ENCODE measurements at places on chromosomes 2 and 18. TPM values are rescaled to one million over a fixed set of nuclear protein-coding genes. Genes with fewer than 3 reads are reported as not detected.
A peak's percentile ranks its signal among the peaks of the same experiment; 100 is the strongest.

CDH7 gene
- 2.5 TPM for total RNA-seq

ALPG gene
- 0.24 TPM for total RNA-seq

TTC31 gene
- total RNA-seq, result 10.3 TPM

BCL11A gene
- total RNA-seq, result 27.9 TPM

NLRC4 gene
- 2.6 TPM for total RNA-seq

UGT1A10 gene
- 0.09 TPM for total RNA-seq

GRCh38 chr18:79819968-79820351 is 22.2 kb downstream of the KCNG2 start:
- DNase-seq, result no peak

DNA sequence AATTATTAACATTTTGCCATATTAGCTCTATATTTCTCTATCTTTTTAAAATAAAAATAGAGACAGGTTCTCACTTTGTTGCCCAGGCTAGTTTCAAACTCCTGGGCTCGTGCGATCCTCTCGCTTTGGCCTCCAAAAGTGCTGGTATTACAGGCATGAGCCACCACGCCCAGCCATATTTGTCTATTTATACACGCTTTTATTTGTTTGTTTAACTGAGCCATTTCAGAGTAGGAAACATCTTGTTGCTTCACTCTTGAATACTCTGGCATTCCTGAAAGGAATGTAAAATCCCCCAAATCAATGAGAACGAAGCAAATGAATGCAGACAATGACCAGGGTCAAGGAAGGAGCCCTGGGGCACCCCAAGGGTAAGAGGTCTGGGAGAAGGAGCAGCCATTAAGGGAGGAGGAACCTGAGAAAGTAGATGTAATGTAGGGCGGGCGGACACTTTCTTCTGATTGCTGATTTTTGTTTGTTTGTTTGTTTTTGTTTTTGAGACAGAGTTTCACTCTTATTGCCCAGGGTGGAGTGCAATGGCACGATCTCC is 31.7 kb upstream of the RAB1A start:
- DNase-seq, result no peak

DNA sequence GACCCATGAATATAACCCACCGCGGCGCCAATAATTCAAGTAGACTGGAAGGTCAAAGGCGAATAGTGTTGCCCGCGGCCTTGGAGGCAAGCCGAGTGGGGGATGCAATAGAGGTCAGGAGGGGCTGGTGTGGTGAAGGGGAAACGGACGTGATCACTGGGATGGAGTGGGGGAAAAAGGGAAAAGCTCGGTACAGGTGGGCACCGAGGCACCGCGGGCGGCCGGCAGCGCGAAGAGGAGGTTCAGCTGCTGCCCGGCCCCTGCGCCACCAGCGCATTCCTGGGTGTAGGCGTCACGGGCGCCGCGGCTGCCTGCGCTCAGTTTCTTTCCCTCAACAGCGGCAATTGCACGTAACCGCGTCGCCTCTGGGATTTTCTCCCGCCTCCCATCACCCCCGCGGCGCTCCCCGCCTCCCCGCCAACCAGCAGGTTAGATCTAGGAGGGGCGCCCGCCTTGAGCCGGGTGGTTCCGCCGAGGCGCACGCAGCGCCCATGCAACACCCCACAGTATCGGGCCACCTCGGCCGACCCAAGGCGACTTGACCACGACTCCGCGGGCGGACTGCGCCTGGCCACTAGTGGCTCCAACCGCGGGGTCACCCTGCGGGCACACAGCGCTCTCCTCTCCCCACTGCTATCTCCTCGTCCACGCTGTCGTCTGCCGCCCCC is 1.5 kb downstream of the RND3 start:
- DNase-seq, result no peak

- no peak for DNase-seq
These were observed 55.0 kb upstream of the SERPINB2 start for GRCh38 chr18:63832470-63832869.

DNA sequence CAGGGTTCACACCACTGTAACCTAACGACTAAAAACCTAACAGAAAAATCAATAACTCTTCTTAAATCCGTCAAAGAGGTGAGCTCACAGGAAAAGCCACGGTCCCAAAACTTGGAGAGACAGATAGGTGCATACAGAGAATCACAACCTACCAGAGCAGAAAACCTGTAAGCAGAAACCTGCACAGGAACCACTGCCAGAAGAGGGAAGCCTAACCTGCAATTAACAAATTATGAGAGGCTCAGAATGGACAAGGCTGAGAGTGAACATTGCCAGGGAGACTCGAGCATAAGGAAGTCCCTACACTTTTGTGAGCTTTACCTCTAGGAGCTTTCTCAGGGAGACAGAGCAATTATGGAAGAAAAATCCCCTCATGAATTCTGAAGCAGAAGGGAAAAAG is 156.2 kb upstream of the NETO1 start:
- no peak for DNase-seq

DNA sequence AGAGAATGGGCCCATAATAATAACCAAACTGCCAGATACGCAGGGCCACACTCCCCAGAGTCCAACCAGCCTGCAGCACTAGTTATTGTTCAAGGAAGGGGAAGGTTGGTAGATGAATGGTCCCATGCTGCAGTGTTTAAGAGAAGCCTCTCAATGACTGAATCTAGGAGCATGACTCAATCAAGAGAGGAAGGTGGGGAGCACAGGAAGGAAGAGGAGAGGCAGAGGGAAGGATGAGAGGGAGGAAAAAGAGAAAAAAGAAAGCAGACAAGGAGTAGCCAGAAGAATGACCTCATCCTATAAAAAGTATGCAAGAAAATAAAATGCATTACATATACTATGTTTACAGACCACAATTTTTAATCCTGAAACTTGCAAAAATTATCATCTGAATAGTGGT is 174.5 kb downstream of the TCF4 start:
- DNase-seq, result no peak

DNA sequence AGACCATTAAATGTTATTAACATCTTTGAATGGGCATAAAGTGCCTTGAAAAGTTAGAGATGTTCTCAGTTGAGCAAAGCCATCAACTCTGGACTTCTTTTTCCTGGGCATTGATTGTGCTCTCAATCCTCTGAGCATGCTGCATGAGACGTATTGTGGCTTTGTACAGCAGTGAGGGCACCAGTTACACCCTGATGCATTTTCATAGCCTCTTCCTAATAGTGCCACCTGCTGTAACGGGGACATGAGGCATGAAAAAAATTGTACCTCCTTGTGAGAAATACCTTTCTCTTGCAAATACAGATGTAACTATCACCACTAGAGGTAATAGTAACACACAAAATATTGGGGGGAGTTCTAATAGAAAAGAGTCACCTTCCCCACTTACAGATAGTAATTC is 697.5 kb downstream of the TMEM182 start:
- DNase-seq, result no peak

DNA sequence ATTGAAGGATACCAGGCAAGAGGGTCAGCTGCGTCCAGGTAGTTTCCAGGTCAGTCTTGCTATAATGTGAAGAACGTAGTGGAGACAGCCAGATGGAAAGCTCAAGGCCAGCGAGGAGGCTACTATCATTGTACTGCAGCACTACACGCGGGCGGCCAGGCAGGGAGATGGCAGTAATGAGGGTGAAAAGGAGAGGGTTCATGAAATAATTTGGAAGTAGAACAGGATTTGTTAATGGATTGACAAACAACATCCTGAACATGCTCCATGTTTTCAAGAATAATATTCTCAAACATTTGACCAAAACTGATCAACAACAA is 17.1 kb downstream of the SPIRE1 start:
- no peak for DNase-seq

- DNase-seq, result no peak
These were observed 9.8 kb upstream of the MALT1 start for GRCh38 chr18:58661423-58661822.

DNA sequence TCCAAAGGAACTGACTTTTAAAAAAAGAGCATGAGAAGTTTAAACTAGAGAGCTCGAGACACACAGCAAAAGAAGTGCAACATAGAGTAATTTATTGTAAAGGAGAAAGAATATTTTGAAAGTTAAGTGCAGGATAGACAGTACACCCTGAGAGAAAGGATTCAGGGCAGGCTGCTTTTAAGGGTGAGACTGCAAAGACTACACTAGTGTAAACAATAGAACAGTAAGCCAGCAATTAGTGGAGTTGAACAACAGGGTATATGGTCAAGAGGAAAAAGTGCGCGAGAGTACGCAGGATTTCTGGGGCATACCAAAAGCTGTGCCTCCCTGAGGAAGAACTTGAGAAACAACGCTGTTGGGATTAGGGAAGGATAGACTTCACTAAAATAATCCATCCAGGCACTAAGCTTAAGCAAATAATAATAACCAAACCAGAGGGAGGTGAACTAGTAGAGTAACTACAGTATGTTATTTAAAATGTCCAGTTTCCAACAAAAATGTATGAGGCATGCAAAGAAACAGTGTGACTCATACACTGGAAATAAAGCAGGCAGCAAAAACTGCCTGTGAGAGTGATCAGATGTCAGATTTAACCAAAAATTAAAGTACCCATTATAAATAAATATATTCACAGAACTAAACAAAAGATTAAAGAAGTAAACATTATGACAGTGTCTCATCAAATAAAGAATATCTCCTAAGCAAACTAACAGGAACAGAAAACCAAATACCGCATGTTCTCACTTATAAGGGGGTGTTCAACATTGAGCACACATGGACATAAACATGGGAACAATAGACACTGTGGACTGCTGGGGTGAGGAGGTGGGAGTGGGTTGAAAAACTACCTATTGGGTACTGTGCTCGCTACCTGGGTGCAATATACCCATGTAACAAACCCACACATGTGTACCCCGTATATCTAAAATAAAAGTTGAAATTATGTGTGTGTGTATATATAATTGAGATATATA is 40.5 kb upstream of the EMILIN2 start:
- DNase-seq, result no peak

DNA sequence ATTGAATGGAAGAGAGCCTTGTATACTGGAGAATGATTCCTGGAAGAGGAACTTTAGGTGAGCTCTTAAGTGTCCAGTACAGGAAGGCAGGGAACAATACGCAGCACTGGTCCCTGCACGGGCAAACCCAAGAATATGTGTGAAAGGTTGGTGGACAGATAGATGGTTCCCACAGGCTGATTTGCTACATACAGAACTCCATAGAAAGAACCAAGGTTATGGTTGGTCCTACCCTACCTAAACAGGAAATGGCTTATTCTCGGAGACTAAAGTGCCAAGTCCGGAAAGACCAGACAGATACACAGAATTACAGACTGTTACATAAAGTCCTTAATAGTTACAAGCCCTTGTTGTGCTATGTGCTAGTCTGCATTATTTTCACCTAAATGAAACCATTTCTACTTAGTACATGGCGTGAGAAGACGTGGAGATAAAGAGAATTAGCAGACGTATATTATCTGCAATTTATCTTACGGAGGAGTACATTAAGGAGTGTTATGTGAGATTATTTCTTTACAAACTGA is 1.2 kb downstream of the REV1 start:
- no peak for DNase-seq

- DNase-seq, result peak; percentile 43
These were observed 513.8 kb downstream of the RNF144A start for GRCh38 chr2:7430869-7431641.

GRCh38 chr2:44290261-44290660 is 15.0 kb downstream of the SLC3A1 start:
- DNase-seq, result no peak

DNA sequence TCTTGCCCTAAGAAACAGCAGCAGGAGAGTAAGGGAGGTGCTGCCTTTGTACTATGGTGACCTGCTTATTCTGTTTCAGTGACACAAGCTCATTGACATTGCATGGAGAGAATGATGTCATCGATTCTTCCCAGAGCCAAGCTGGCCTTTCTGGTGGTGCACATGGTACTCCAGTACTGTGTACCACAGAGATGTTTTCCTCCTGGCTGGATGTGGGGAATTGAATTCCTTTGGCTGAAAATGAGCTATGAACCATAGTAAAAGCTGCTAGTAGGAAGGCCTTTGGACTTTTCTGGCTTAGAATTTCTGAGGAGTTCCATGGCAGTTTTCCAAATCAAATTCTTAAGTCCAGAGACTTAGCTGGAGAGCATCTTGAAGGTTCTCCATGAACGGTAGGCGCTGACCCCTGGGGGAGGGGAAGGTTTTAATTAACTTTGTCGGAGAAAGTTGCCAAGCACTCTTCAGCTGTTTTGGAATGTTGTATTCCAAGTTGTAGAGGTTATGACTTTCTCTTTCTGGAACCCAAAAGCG is 17.1 kb upstream of the B3GNT2 start:
- no peak for DNase-seq

DNA sequence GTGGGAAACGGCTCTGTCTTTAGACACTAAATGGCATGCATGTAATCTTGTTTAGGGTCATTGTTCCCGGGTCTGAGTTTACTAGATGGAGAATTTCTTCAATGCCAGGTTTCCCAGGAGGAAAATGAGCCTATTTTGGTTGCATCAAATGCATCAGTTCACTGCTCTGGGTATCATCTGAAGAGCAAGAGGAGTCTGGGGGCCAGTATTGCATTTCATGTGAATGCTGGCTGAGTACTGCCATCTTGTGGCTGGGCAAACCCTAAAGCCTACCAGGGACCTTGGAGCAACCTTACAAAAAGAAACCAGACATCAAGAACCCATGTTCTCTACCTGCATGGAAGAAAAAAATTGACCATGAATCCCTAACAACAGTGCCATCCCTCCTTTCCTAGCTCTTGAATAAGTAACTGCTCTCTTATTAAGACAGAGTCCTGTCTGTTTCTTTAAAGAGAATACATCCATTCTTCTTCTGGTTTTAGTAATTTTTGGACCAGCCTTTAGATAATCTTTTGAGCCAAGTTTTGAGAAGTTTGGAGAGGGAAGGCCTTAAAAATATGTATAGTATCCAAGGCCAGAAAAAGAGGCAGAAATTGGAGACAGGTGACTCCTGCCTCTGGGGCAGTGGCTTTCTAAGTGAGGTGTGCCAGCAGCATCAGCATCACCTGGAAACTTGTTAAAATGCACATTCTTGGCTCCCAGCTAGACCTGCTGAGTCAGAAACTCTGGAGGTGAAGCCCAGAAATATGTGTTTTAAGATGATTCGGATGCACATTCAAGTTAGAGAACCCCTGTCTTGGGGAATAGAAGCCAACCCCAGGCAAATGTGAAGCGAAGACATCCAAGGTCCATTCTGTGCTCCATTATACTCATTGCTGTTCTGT is 261.0 kb upstream of the CXCR4 start:
- peak; percentile 57 for DNase-seq

DNA sequence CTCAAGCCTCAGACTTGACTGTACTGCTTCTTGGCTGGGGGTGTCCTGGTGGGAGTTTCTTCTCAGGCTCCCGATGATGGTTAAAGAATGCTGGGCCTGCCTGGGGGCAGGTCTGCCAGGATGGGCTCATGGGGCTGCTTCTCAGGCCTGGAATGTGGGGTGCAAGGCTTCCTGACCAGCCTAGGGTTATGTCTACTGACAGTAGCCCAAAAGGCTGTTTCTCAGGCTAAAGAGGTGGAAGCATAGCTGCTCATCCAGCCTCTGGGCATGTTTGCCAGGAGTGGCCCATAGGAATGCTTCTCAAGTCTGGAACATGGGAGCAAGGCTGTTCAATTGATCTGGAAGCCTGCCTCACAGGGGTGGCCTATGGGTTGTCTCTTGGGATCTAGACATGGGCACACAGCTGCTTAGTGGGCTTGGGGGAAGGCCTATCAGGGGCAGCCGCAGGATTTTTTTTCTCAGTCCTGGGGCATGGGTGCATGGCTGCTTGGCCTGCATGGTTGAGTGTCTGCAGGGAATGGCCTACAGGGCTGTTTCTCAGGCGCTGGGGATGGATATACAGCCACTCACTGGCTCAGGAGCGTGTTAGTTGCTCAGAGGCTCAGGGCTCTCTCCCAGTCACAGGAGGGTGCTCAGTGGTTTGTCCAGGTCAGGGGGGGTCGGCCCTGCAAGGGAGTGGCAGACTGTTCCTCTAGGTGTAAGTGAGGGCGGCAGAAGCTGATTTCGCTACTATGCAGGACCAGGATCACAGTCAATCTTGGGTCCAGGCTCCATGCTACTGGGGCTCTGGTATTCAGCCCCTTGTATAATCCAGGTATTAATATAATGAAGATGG is 617.3 kb upstream of the REG3G start:
- DNase-seq, result no peak

All from thymus (tissue), 14 donors.